ENCODE measurements at places on chromosomes 3 and 15.

- DNase-seq = no peak
Observed at GRCh38 chr3:182570946-182571594, 222.2 kb upstream of the ATP11B start.

DNA sequence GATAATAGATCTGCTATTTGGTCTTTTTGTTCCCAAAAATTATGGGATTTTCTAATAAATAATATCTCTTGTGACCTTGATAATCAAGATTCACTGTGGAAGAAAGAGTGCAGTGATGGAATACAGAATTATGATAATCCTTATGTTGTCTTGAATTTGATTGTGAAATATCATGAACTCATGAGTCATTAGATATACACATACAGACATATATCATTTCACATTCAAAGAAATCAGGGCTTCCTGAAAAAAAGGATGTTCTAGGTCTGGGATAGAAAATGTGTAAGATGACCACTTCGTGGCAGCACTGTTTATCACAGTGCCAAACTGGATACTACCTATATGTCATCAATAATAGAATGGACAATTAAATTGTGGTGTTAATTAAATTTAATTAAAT, 97.7 kb downstream of the DPH6 start:
- no peak for DNase-seq

DNA sequence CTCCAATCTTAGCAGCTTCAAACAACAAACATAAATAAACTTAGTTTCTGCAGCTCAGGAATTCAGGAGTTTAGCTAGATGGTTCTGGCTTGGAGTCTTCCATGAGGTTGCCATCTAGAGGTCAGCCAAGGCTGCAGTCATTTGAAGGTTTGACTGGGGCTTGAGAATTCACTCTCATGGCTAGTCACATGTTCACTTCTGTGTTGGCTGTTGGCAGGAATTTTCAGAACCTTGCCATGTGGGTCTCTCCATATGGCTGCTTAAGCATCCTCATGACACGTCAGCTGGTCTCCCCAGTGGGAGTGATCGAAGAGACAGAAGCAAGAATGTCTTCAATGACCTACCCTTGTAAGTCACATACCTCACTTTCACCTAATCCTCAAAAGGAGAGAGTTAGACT, 269.2 kb upstream of the CNTN3 start:
- no peak for DNase-seq

DNA sequence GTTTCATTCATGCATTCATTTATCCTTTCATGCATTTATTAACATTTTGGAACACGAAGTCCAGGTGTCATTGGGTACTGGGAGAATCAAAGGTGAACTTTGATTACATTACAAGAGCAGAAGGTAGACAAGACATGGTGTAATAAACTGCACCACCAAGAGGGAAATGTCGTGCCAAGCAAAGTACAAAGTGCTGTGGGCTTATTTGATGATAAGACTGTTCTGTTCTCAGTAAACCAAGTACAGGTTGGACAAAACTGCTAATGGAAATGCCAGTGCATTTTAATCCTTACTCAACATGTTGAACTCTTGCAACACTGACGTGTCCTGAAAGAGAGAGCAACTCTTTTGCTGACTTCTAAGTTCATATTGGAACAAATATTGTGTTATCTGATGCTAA, 69.4 kb downstream of the MME start:
- no peak for DNase-seq

DNA sequence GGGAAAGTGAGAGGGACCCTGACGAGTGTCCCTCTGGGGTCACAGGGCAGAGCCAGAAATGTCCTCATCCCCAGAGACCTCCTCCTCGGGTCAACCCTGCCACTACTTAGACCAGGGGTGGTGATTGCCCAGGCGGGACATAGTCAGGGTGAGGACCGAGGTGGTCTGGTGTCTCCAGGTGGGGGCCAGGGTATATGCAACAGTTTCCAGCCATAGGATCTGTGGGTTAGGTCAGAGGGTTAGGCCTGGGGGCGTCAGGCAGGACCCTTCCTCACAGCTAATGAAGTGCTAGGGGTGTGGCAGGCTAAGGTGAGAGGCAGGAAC, 22.3 kb upstream of the FBLN2 start:
- no peak for DNase-seq

All from CD8-positive, alpha-beta T cell (primary cell).